Activated CD4-positive, alpha-beta T cell treated with anti-CD3 and anti-CD28 coated beads, Interleukin-2, Interleukin-4, amounts not matched to agents 100 ng/mL and 50 ng/mL, durations not matched to agents 16 hours and 8 hours (primary cell): ENCODE measurements at places on chromosomes 6 and 20.
A peak's percentile ranks its signal among the peaks of the same experiment; 100 is the strongest.

DNA sequence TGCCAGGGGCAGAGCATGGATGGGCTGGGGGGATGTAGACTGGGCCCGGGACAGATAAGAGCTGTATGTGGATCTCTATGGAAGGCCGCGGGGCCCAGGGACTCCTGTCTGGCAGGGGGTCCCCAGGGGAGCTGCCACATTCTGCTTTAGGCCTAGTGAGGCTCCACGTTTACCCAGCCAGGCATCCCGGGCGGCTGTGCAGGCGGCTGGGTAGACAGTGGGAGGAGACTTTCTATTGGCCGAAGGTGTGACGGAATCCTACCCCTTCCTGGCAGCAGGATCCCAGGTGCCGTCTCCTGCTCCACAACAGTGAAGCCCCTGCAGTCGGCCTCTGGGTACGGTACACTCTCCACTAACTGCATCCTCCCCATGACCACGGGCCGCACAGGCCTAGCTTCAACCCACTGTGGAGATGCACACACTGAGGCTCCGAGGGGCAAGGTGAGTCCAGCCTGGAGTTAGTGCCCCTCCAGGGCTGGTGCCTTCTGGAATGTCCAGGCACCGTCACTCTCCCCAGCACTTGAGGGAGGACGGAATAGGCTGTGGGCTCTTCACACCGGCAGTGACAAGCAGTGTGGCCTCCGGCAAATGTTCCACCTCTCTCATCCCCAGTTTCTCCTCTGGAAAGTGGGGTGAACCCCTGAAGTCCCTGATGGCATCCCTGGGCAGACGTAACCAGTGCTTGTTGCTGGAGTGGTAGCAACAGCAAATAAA, 36.8 kb upstream of the ZBP1 start:
- no peak for DNase-seq

DNA sequence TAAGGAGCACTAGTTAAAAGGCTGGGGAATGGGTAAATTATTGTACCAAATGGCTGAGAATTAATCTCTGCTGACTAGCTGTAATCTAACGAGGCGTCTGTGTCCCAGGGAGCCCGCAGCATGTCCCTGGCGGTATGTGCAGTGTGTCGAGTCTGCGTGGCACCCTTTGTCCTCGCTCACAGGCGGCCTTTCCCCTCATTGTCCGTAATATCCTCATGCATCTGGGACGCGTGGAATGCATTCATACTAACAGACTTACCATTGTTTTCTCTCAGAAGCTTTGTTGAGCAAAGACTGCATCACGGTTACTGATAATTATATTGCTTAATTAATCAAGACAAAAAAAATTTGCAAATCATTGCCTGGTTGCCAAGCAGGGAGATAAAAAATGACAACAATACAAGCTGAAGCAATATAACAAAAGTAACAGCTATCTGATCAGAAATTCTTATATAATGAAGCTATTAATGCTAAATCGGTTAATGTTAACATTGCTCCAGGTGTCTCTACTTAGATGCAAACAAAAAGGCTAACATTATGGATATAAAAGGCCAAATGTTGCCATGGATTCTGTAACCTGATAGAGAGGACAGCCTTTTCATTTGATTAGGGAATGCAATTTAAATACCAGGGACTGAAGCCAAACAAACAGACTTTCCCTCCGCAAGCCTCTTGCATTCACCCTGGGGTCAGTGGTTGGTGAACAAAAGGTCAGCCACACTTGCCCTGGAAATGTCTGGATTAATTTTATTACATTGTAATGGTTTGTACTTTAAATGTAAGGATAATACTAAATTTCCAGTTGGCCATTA, 124.8 kb downstream of the INSM1 start:
- no peak for DNase-seq

DNA sequence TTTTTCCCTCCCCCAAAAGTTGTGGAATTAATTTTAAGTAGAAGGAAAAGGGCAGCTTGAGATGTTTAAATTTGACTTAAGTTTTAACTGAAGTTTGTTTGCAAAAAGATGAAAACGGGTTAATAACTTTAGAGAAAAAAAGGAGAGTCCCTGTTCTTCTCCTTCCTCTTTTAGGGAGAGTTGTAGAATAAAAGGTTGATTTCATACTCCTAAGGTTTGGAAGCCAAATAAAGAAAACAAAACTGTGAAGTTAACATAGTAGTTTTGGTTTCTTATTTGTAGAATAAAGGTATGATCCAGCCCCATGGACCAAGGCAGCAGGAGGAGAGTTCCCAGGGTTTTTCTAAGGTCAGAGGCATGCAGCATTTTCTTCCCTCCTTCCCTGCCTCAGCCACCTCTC, 33.4 kb downstream of the FOXO3 start:
- no peak for DNase-seq

DNA sequence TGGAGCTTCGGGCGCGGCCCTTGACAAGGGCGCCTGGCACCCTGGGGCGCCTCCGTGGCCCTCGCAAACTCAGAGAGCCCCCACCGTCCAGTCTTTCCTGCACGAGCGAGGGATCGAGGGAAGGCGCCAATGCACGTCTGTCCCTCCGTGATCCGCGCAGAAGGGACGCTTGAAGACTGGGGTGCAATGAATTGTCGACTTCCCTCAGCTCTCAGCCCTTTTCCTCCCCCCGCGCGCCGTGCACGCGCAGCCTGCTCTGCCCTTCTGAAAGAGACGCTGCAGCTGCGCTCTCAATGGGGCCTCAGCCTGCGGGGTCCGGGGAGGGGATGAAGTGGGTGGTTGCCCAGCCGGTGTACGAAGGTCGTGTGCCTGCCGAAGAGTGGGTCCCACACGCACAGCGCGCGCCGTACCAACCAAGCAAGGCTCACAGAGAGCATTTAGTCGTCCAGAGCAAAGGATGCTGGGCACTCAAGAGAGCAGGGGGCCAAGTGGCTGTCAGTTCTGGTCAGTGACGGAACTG, 5.5 kb upstream of the SOX4 start:
- DNase-seq = peak; percentile 6

DNA sequence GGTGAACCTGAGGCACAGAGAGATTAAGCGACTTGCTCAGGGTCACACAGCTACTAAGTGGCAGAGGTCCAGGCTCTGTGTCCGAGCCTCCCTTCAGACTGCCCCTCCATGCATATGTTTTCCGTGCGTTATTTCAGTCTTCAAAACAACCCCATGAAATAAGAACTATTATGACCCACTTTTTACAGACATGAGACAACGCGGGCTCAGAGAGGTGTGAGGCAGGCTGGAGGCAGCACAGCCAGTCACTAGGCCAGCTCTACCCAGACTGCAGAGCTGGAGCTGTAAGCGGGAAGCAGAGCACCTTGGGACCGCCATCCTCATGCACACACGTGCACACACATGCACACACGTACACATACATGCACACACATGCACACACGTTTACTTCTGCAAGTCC, 62.3 kb downstream of the PSMG4 start:
- DNase-seq = no peak

DNA sequence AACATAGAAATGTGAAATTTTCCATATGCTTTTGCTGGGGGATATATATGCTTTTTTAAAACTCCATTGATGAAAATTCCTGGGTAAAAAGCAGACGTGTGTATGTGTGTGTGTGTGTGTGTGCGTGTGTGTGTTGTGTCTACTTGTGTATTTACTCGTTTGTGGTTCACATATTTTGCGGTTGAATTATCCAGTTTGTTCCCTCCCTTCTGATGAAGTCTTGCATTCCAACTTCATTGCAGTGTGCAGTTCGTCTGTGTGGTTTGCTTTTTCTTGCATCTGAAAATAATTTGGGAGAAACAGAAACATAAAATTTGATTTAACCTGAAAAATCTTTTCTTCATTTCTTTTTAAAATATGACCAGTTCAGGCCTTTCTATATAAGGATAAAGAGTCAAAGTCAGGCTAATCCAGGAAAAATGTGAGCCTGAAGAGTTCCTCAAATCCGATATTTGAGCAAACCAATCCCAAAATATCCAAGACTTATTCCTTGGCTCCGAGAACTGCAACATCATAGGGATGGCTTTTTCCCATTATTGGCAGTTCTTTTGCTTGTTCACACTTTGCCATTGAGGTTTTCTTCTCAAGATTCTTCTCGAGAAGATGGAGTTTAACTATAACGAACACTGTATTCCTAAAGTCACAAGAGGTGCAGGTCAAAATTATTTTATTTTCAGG, 202.2 kb upstream of the CCN2 start:
- no peak for DNase-seq

DNA sequence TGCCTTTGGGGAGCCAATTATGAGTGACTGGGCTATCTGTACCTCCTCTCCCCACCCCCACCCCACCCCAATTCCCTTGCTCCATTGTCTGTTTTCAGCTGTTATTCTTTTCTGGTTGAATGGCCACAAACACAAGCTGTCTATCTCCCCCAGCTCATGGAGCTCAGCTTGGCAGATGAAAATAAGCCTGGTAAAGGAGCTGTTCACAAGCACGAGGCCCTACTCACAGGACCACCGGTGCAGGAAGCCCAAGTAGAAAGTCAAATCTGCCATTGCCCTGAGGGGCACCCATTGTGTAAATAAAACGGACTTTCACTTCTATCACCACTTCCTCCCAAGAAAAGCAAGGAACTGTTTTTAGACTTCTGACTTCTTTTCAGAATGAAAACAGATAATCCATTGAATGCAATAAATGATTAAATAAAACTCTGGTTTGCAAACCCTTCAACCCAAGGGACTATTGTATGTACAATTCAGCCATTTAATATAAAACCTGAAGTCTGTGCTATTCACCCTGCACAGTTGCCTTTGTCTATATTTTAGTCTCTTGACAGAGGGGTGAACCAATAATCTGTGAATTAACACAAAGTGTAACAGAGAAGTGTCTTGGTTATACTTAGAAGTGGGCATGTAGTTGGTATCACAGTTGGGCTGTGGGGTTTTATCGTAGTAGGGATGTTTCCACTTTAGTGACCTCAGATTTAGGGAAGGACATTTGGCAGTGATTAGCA, 27.7 kb downstream of the RIPOR2 start:
- no peak for DNase-seq

GRCh38 chr6:70551566-70551965, 15.2 kb upstream of the SDHAF4 start:
- DNase-seq = no peak

- DNase-seq = no peak
Observed at GRCh38 chr6:51960419-51960818, 127.0 kb downstream of the PKHD1 start.

GRCh38 chr20:2151858-2152281, 50.2 kb downstream of the STK35 start:
- DNase-seq = no peak

DNA sequence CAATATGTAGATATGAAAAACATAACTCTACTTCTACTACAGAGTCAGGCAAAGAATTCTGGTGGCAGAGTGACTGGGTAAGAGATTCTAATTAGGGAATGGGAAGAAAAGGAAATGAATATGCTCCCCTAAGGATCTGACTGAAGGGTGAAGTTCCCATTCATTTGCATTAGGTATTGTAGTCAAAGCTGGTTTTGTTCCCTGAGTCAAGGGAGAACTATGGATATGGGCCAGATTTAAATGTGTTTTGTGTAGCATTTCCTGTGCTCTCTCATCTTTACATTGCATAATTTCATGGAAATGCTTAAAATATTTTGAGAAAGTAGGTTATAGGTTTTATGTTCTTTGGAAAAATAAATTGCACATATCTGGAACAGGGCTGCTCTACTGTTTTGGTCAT, 299.7 kb downstream of the BTBD3 start:
- no peak for DNase-seq

GRCh38 chr6:17278289-17279063, 2.7 kb upstream of the RBM24 start:
- no peak for DNase-seq

GRCh38 chr20:22071841-22072240, 366.4 kb downstream of the PAX1 start:
- no peak for DNase-seq

DNA sequence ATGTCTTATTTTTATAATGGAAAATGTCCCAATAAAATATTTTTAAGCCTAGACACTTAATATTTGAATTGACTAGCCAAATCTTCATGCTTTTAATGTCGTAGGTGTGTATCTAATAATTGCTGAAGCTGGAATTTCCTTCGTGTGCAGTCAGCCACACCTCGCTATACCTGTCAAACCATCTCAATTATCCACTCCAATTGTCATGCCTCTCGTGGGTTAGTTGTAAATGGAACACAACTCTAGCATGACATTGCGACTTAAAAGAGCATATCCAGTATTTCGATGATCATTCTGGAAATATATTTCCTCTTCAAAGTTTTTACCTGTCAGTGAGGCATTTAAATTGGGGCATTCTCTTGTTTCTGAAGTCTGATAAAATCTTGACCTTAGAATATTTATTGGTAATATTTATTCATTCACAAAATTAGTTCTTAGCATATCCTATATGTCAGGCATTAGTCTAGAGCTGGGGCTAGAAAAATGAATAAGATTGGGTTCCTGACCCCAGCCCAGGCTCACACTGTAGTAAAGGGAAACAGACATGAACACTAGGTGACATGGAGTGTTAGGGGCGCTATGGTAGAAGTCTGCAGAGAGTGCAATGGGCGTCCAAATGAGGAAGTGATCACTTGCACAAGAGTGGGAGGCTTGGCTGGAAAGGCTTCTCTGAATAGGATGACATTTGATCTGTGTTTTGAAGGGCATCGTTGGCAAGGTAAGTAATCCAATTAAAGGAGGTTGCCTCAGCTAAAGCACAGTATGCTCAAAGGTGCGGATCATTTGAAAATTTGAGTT, 11.0 kb upstream of the CFAP206 start:
- DNase-seq = no peak

- DNase-seq = no peak
Observed at GRCh38 chr6:33431880-33432541, 12.1 kb downstream of the SYNGAP1 start.

DNA sequence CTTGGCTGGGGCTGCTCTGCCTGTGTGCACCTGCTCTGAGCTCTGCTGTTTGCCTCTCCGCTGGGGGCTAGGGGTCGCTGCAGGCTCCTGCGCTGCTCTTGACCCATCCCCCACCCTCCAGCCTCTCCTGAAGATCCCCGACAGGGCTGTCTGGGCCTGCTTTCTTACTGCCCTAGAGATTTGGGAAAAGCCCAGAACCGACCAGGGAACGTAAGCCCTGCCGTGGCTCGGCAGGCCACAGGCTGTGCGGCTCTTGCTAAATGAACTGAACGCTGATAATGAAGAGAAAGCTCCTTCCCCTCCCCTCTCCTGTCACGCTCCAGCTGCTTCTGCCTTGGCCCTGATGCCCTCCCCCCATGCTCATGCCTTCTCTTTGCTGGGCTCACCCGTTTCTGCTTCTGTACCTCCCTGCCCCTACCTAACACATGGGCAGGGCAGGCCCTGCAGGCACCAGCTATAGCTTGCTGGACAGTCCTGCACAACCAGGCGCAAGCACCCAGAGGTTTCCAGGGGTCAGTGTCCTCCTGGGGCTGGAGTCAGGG, 32.0 kb upstream of the PCMTD2 start:
- DNase-seq = no peak

GRCh38 chr6:105370351-105370750, 32.5 kb downstream of the PREP start:
- no peak for DNase-seq

DNA sequence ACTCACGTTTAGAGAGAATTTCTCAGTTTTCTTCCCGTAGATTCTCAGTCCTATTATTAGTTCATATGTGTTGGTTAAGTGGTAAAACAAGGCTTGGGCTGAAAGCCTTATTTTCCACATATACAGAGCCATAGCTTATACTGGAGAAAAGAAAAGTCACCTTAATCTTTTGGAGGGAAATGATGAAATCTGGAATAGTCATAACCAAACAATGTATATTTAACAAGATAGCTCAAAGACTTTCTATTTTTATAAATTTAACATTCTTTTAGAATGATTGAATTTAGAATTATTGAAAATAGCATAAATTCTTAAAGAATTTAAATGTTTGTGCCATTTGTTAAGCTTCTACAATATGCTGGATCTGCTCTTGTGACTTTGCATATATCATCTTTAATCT, 85.8 kb downstream of the CDKAL1 start:
- DNase-seq = no peak

- no peak for DNase-seq
Observed at GRCh38 chr6:25868436-25869183, 5.4 kb downstream of the SLC17A3 start.
